Muscle of leg (tissue), 16 donors: ENCODE measurements at places on chromosomes 2 and 18. TPM values are rescaled to one million over a fixed set of nuclear protein-coding genes. Genes with fewer than 3 reads are reported as not detected.

DNA sequence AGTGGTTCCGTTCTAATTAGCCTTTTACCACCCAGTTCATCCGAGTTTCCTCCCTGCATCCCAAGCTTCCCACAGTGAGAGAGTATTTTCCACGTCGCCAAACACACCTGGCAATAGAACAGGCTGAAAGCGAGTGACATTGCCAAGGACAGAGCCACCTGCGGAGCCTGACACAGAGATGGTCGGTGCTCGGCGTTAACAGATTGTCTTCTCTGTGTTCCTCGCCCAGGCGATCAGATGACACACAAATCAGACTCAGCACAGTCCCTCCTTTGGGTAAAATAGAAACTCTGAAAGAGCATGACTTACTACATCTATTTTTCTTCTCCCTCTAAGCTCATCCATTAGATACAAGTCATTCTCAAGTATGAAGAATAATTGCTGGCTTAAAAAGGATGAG, 107.7 kb downstream of the CD226 start:
- no peaks in the 10 kb centered on the region for H3K27me3 ChIP-seq
- H3K27ac ChIP-seq, result peak overlapping the region; percentile 32
- DNase-seq, result peak; percentile 19
- no peaks in the 10 kb centered on the region for H3K36me3 ChIP-seq
- no peak overlapping the region for H3K4me3 ChIP-seq

DNA sequence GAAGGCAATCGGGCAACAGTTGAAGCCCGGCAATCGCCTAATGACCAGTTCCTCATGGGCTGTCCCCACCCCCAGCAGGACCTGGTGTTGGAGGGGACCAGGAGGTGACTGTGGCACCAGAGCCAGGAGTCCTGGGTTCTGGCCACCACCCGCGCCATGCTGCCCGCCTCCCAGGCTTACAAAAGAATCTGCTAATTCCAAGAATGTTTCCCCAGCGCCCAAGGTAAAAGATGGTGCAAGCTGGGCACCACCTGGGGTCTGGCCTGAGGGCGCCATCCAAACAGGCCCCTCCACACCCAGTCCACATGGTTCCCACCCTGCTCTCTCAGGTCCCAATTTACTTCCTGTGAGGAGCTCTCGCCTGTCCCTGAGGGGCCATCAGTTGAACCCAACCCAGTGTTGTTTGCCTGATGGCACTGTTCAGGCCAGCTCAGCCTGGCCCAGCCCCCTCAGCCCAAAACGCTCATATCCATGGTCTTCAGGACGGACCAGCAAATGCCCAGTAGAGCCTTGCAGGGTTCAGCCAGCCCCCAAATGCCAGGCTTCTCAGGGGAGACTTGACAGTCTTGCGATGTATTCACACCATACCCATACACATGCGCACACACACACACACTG, 5.1 kb downstream of the SDC1 start:
- no peak overlapping the region for H3K4me3 ChIP-seq
- peaks cover 19% of the 10 kb centered on the region for H3K27me3 ChIP-seq
- H3K36me3 ChIP-seq, result no peaks in the 10 kb centered on the region

- peak overlapping the region; percentile 84 for H3K4me3 ChIP-seq
- H3K36me3 ChIP-seq, result peaks cover 5% of the 10 kb centered on the region
- H3K27me3 ChIP-seq, result peaks cover 22% of the 10 kb centered on the region
- H3K27ac ChIP-seq, result peak overlapping the region; percentile 78
These were observed 1.3 kb downstream of the IGFBP2 start for GRCh38 chr2:216634370-216635148.

GRCh38 chr2:105862843-105863242, 118.1 kb downstream of the NCK2 start:
- H3K27me3 ChIP-seq, result no peaks in the 10 kb centered on the region
- peak overlapping the region; percentile 11 for H3K27ac ChIP-seq
- H3K4me3 ChIP-seq, result no peak overlapping the region
- DNase-seq, result no peak

DNA sequence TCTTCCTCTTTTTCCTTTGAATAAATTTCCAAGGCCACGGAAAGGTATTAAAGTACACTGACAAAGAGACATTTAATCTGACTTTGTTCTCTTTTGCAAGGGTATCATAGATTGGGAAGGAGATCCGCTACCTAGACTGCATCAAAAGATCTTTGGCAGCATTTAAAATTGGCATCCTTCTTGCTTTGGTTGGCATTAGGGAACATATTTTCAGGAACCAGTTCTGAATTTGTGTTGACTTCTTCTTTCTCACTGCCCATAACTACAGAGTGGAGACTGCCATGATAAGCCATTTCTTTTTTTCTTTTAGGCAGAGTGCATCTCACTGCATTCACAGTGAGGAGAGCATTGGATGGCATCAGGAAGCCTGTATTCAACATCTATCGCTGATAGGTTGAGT, 83.4 kb downstream of the DOCK10 start:
- H3K4me3 ChIP-seq, result no peak overlapping the region
- DNase-seq, result peak; percentile 19
- no peaks in the 10 kb centered on the region for H3K36me3 ChIP-seq
- no peak overlapping the region for H3K27ac ChIP-seq

The AFF3 gene
- 7.2 TPM for total RNA-seq

The ASTL gene
- 0.09 TPM for total RNA-seq

The ZSWIM2 gene
- not detected for total RNA-seq

The LOXHD1 gene
- total RNA-seq, result 1.3 TPM

The CABLES1 gene
- total RNA-seq, result 3.7 TPM
